ENCODE measurements at places on chromosomes 3 and 15.

GRCh38 chr3:108728934-108729333, 28.3 kb downstream of the RETNLB start:
- DNase-seq = no peak

GRCh38 chr3:61541694-61542093, 19.7 kb upstream of the PTPRG start:
- no peak for DNase-seq

- no peak for DNase-seq
Measured at GRCh38 chr3:175238801-175239200, 379.7 kb downstream of the NAALADL2 start.

GRCh38 chr3:115980709-115981108, 357.4 kb downstream of the GAP43 start:
- no peak for DNase-seq

DNA sequence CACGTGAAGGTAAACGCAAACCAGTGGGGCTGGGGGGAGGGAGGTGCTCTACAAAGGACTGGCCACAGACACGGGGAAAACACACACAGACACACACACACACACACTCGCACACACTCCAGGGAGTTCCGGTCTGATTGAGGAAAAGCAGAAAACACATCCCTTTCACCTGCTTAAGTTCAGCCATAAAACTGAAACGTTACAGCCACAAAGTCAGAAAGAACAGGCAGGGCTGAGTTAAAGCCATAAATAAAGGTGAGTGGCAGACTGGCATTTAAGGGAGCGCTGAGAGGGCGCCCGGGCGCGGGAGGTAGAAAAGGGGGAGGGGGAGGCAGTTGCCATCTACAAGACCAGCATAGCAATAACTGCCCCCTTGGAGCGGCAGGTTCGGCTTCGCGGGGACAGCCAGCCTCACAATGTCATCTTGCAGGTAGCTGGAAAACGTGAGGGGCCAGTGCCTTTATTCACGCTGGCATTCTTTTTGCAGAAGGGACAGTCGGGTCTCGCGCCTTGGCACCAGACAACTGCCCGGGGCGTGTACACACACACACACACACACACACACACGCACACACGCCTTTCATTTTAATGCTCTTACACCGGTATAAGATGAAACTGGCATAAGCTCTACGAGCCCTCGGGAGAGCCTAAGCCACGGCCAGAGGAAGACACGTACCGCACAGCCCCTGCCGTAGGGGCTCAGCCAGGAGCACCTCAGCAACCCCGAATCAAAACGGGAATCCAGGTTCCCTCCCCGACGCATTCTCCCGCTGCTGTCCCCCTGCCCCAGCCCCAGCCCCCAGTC, 866 bp downstream of the TNIK start:
- DNase-seq = peak; percentile 24

GRCh38 chr3:12734960-12735359, 24.1 kb downstream of the TMEM40 start:
- DNase-seq = no peak

- no peak for DNase-seq
Measured at GRCh38 chr3:111321786-111322185, 220.2 kb upstream of the CD96 start.

- DNase-seq = no peak
Measured at GRCh38 chr15:74458473-74458872, 2.5 kb downstream of the UBL7 start.

GRCh38 chr3:11539218-11539617, 104.5 kb downstream of the VGLL4 start:
- DNase-seq = no peak

GRCh38 chr15:39511000-39511915, 69.6 kb upstream of the THBS1 start:
- DNase-seq = no peak

DNA sequence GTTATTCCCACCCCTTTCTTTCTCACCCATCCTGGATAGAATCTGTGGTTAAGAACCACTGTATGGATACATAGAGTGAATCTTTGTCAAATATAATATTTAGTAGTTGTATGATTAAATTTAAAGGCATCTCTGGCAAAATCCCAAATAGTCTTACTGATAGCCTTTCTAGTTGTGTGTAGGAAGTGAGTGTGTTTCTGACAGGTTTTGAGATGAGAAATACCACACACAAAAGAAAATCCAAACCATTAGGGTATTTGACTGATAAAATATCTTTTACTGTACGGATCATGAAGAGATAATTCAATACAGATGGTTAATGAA, 44.7 kb upstream of the PLCL2 start:
- DNase-seq = no peak

DNA sequence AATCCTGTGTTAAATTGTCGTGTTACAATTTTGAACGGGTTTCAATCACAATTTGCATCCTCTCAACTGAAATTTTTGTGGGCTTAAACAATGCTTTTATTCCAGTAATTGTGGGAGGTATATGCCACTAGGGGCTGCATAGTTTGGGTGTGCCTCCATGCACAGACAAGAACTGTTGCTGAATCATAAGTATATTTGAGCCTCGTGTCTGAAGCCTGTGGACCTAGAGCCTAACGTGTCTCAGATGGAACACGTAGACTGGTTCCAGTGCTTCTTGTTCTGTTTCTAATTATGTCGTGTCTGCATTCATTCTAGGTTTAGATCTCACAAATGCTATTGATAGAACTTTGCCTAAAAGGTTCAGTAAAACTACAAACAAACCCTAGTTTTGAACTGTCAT, 363.4 kb downstream of the RBMS3 start:
- DNase-seq = no peak

- no peak for DNase-seq
Measured at GRCh38 chr3:115087512-115087911, 59.6 kb downstream of the ZBTB20 start.

DNA sequence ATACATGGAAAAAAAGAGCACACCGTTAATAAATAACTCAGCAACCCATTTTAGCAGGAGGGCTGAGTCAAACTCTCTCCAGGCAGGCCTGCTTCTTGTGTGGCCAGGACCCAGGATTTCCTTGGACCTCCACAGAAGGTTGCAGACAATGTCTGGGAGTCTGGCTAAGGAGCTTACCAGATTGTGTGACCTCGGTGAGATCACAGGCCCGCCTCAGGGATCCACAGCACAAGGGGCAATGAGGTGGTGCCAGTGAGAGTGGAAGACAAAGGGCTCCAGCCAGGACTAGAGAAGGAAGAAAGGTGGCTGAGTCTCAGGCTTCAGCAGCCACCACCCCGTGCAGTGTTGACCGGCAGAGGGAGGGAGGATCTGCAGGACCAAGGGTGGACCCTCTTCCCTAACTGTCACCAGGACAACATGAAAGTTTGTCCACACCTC, 32.2 kb upstream of the SEC22A start:
- no peak for DNase-seq

GRCh38 chr3:171824116-171824515, 13.8 kb upstream of the PLD1 start:
- no peak for DNase-seq

DNA sequence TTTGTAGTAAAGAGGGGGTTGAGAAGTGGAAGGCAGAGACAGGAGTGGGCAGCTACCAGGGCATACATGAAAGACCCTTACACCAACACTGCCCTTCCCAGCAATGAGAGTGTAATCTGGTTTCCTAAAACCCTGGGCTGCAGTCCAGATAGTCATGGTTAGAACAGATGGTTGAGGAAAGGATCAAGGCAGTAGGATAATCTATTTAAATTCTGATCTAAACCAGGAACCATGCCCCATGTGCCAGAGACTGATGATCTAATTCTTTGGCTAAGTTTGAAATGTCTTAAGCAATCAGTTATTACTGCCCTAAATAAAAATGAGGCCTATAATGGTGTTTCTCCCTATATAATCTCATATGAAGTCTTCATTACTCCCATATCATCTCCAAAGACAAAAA, 59.6 kb downstream of the PRTG start:
- DNase-seq = no peak

DNA sequence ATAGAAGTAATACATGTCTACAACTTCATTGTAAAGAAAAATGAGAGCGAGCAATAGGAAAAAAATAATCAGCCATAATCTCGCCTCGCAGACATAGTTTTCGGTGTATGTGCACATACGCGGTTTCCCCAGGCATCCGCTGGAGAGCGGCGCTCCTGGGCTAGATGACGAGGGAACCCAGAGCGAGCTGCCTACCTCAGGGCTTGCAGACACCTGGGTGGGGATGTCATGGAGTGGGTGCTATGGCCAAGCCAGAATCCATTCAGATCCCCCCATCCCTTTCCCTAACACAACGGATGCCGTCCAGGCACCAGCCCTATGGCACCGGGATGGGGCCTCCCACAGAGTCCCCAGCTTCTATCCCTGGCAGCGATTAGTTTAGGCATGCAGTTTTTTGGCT, 4.5 kb upstream of the CFAP100 start:
- DNase-seq = no peak

GRCh38 chr3:135034891-135035440, 239.9 kb downstream of the EPHB1 start:
- DNase-seq = no peak

GRCh38 chr15:69475769-69476358, 23.2 kb downstream of the RPLP1 start:
- DNase-seq = peak; percentile 68

- no peak for DNase-seq
Measured at GRCh38 chr3:187746442-187747281, 1.4 kb upstream of the BCL6 start.

DNA sequence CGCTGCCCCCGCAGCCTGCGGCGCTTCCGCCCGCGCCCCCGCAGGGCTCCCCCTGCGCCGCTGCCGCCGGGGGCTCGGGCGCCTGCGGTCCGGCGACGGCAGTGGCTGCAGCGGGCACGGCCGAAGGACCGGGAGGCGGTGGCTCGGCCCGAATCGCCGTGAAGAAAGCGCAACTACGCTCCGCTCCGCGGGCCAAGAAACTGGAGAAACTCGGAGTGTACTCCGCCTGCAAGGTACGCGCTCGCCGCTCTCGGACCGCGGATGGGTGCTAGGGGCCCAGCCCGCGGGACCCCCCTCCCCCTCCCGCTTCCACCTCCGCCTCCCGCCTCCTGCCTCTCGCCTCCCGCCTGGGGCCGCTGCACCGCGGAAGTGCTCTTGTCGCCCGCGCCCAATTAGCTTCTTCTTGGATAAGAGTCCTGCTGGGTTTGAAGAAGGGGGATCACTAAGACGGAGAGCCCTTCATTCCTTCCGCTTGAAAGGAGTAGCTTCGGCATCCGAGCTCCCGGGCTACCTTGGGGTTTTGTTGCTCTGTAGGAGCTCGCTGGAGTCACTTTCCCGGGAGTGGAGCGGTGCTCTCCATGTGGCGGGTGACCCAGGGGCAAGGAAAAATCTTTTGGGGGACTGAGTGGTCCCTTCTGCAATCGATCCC, 426 bp downstream of the KAT2B start:
- peak; percentile 45 for DNase-seq

DNA sequence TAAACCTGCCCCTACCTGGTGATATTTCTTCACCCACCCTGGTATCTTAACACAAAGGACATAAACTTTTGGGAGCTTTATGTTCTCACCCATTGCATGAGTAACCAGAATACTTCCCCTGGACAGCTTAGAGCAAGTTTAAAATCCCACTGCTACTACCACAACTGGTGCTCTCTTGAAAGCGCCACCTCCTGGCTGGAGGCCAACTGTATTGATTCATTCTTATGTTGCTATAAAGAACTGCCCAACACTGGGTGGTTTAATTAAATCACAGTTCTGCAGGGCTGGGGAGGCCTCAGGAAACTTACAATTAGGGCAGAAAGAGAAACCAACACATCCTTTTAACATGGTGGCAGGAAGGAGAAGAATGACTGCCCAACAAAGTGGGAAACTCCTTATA, 592.4 kb downstream of the EPHA3 start:
- no peak for DNase-seq

DNA sequence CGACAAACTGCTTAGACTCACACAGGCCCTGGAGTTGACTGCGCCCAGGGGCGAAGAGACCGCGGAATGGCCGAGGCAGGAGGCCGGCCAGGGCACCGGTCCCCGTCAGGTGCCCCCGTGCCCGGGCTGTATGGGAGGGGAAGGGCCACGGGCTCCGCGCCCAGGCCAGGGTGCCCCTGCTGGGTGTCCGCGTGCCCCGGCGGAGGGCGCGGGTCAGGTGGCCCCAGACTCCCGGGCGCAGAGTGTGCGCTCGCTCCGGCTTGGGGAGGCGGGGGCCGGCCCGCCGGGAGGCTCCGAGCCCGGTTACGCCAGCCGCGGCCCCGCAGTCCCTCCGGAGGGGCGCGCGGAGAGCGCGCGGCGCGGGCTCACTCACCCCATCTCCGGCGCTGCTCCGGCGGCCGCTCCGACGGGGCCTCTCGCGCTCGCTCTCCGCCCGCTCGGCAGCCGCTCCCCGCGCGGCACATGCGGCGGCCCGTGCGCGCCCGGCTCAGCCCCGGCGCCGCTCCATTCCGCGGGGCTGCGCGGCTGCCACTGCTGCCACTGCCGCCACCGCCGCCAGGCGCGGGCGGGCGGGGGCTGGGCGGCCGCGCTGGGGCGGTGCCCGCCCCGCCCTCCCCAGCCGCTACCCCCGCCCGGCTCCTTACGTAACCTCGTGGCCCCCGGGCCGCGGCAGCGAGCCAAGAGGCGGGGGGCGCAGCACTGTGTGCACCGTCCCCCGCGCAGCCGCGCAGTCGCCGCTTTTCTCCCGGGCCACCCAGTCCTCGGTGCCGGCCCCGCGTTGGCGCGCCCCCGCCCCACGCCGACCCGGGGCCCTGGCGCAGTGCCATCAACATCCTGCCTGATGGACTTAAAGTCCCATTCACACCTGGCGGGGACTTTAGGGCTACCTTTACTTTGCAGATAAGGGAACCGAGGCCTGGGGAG, at the start of gene HOMER2:
HOMER2 (minus strand) TSS at position 563 of the 924 bp plus-strand sequence; CDS start at position 378, 185 bp downstream.
- DNase-seq = no peak

GRCh38 chr3:188915127-188915526, 256.6 kb upstream of the TPRG1 start:
- no peak for DNase-seq

DNA sequence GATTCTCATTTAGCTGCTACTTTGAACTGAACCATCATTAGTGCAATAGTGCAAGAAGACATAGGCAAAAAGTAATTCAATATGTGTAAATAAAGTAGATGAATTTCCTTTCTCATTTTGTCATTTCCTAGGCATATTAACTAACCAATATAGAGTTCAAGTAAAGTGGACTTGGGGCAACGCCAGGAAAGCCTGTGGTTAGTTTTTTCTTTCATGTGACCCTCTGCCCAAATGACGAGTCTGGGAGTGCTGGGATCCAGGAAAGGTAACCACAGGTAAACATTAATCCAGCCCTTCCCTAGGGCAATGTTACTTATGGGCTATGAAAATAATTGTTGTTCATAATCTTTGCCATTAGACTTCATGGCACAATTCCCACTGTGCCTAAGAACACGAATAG, 181.0 kb downstream of the VPS13C start:
- no peak for DNase-seq

DNA sequence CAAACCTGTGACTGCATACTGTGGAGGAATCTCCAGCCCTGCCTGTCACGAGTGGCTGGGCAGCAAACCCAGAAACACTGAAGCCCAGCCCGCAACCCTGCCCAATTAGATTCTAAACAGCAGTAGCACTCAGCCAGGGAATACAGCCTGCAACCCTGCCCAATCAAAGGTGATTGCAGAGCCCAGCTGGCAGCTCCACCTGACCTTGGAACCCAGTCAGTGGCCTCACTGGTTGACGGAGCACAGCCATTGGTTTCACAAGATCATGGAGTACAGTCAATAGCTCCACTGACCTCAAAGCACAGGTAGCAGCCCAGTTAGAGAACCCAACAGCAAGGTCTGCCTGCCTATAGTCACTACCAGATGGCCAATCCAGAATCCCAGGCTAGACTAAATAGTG, 35.2 kb upstream of the MYLK start:
- no peak for DNase-seq

All from activated naive CD4-positive, alpha-beta T cell (primary cell).